ENCODE measurements at places on chromosomes 7 and 10. TPM values are rescaled to one million over a fixed set of nuclear protein-coding genes. Genes with fewer than 3 reads are reported as not detected.

PPP1R3C gene
- 166 TPM for total RNA-seq

DNA sequence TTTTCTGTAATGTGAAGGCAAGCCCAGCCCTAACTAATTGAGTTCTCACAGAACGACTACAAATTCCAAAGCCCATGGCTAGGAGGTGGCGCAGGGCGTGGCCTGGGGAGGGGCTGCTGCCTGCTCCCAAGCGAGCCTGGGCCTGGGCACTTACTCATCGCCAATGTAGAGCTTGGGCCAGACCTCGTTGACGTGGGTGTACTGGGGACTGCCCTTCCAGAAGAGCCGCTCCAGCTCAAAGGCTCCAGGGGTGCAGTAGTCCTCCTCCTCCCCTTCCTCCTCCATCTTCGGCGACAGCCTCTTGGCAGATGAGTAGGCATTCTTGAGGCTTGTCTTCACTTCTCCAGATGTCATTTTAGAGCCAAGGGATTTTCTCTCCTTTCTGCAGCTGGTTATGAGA, 53.3 kb upstream of the SAMD8 start:
- H3K4me3 ChIP-seq, result no peak overlapping the region
- no peak overlapping the region for H3K27ac ChIP-seq
- H3K4me1 ChIP-seq, result peaks cover 20% of the 10 kb centered on the region
- H3K27me3 ChIP-seq, result no peaks in the 10 kb centered on the region
- no peak for DNase-seq

GRCh38 chr7:87567052-87567451, 33.6 kb downstream of the ABCB1 start:
- H3K4me1 ChIP-seq, result no peaks in the 10 kb centered on the region
- H3K27ac ChIP-seq, result no peak overlapping the region
- no peak overlapping the region for H3K4me3 ChIP-seq
- no peaks in the 10 kb centered on the region for H3K36me3 ChIP-seq
- no peaks in the 10 kb centered on the region for H3K27me3 ChIP-seq
- DNase-seq, result no peak

MYPN gene
- 69.2 TPM for total RNA-seq

GRCh38 chr7:49894543-49894942, 121.1 kb downstream of the VWC2 start:
- H3K36me3 ChIP-seq, result no peaks in the 10 kb centered on the region
- H3K27me3 ChIP-seq, result no peaks in the 10 kb centered on the region
- H3K27ac ChIP-seq, result no peak overlapping the region
- H3K4me3 ChIP-seq, result no peak overlapping the region

GRCh38 chr10:77165445-77166208, 472.0 kb downstream of the KCNMA1 start:
- H3K36me3 ChIP-seq, result no peaks in the 10 kb centered on the region
- peaks cover 3% of the 10 kb centered on the region for H3K27me3 ChIP-seq
- peaks cover 2% of the 10 kb centered on the region for H3K4me1 ChIP-seq
- DNase-seq, result peak; percentile 74
- no peak overlapping the region for H3K4me3 ChIP-seq

GRID2IP gene
- total RNA-seq, result 0.09 TPM

- no peak for DNase-seq
- peaks cover 8% of the 10 kb centered on the region for H3K4me1 ChIP-seq
- no peak overlapping the region for H3K27ac ChIP-seq
- peaks cover 64% of the 10 kb centered on the region for H3K36me3 ChIP-seq
- H3K27me3 ChIP-seq, result no peaks in the 10 kb centered on the region
Observed at GRCh38 chr10:77832238-77832637, 94.3 kb downstream of the DLG5 start.

- DNase-seq, result no peak
- H3K4me3 ChIP-seq, result no peak overlapping the region
- peaks cover 3% of the 10 kb centered on the region for H3K27me3 ChIP-seq
- peaks cover 6% of the 10 kb centered on the region for H3K4me1 ChIP-seq
Observed at GRCh38 chr7:135742371-135742770, 6.2 kb downstream of the FAM180A start.

EPO gene
- total RNA-seq, result not detected

DNA sequence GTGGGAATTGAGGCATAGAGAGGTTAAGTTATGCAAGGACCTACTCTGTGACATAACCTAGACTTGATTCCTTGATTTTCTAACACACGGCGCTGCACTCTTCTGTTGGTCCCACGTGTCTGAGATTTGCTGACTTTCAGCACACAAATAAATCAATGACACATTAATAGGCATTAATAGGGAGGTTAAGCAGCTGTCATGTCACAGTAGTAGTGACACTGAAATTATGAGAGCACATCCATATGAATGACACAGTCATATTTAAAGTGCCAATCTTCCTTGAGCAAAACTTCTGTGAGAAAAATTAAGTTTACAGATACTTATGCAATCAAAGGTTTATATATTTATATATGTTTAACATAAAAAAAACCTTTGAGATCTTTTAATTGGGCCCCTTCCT, 805.4 kb upstream of the SORCS1 start:
- no peak overlapping the region for H3K27ac ChIP-seq
- no peak overlapping the region for H3K4me3 ChIP-seq
- no peaks in the 10 kb centered on the region for H3K36me3 ChIP-seq
- H3K27me3 ChIP-seq, result no peaks in the 10 kb centered on the region

GPR15LG gene
- total RNA-seq, result not detected

SH2D4B gene
- total RNA-seq, result 0.04 TPM

- no peak for DNase-seq
- H3K27ac ChIP-seq, result no peak overlapping the region
- H3K4me1 ChIP-seq, result peaks cover 33% of the 10 kb centered on the region
Observed at GRCh38 chr10:29806350-29806788, 171.6 kb upstream of the SVIL start.

DNA sequence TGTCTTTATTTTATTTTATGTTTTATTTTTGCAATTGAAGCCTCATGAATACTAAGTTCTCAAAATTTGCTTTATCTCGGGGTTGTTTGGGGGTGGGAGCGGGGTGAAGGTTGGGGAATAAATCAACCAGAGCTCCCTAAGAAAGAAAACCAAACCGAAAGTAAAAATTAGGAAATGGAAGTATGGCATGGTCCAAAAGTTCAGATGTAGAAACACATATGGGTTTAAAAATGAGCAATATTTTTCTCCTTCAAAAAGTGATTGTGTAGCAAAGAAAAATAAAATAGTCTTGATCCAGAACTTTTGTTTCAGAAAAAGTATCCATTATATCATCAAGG, 177.4 kb upstream of the PLXDC2 start:
- H3K36me3 ChIP-seq, result no peaks in the 10 kb centered on the region
- H3K4me1 ChIP-seq, result no peaks in the 10 kb centered on the region
- peak overlapping the region; percentile 21 for H3K27ac ChIP-seq
- no peak overlapping the region for H3K4me3 ChIP-seq

HYAL4 gene
- total RNA-seq, result 0.09 TPM

All from muscle of leg (tissue), 16 donors.